Activated gamma-delta T cell treated with anti-CD3 and anti-CD28 coated beads, Interleukin-2, amount 50 U/mL, for 16 hours (primary cell): ENCODE measurements at places on chromosomes 7 and 10.

DNA sequence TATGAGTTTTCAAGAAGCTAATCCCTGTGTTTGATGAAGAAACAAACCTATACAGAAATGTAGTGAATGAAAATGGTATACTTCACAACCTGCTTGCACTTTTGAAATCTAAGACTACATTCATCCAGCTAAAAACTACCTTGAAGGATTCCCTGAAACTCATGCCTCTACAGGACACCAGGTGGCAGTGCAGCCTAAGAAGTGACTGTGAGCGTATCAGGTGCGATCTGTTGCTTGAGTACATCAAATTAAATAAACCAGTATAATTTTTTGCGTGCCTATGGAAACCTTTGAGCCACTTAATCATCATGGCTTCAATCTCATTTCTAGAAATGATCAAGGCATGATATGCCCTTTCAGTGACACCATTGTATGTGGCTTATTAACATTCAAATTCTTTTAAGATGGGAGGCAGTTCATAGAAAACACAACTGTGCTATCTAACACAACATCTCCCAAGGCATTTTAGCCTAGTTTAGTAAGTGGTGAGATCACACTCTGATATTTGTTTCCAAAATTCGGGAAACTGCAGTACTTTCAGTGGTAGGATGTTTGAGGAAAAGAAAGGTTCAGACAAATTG lies 57.4 kb downstream of the PPP1R17 start:
- DNase-seq: no peak

DNA sequence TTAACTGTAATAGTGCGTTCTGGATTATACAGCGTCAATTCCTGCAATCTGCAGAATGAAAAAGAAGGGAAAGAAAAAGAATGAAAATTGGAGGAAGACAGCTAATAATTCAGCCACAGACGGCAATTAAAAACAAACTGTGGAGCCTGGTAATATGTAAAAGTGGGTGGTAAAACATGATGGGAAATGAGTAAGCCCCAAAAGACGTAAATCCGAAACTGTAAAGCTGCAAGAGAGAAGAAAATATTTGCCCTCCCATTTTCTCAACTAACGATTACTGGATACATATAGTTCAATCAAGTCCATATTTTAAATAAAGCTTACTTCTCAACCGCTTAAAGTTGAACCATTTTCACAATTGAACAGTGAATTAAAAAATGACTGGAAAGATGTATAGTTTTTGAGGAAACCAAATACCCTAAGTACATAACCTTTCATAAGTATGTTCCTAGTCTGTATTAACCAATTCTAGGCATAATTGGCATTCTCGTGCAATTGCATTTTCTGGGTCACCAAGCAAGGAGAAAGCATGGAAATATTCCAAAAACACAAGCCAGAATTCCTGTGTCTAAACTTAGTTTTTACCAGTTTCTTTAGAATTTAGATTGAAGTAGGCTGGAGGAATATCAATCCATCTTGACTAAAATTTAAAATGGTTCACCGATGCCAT lies 44.8 kb downstream of the MALSU1 start:
- no peak for DNase-seq

DNA sequence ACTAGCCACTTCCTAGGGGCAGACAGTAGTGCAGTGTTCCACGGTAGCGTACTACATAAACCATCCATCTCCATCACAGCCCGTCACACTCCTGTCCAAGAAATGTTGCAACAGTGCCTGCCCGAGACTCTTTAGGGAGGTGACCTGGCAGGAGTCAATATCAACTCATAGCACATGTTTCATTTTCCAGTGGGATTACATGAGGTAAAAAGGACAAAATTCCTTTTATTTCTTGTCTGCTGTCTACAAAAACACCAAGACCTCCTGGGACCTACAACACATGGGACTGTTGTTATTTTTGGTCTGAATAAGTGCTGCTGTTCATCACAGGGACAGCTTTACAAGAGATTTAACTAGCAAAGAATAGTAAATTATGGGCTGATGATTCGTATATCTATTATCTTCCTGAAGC lies 99.9 kb downstream of the MPP7 start:
- no peak for DNase-seq

- no peak for DNase-seq
These were observed 56.9 kb upstream of the AOAH start for GRCh38 chr7:36781011-36781738.

DNA sequence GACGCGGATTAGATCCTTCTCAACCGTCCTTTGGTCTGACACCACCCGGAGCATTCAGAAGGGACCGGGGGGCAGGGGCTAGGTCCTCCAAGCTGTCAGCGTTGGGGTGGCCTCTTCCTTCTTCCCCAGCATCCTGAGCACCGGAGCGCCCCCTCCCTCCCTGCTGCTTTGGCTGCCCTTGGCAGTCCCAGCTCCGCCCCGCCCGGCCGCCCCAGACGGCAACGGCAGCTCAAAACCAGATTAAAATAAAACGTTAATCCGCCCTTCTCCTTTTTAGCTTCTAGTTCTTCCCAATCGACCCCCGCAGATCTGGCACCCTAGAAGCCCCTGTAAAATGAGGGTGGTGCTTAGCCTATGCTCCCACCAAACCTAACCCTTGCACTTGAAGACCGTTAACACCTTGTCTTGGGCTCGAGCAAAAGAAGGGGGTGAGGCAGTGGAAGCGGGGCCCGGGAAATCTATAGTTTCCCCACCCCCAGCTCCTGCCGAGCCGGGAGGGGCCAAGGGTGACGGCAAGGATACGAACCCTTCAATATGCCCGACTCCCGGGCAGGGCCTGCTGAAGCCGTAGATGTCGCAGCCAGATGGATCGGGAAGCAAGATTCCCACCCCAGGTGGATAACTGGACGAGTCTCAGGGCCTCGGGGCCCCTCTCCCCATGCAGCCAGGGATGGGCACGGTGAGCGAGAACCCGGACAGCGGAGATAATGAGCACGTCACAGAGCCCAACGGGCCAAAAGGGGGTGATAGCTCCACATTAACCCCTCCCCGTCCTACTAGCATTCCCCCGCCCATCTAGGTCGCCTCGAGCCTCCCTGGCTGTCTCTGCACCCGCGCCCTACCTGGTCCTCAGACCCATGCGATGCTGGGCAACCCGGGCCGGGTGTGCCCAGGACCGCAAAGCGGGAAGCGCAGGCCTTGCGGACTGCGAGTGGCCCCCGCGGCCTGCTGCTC lies 169.7 kb downstream of the NRF1 start:
- DNase-seq: no peak

GRCh38 chr7:31121601-31122000 lies 69.5 kb downstream of the ADCYAP1R1 start:
- DNase-seq: no peak

DNA sequence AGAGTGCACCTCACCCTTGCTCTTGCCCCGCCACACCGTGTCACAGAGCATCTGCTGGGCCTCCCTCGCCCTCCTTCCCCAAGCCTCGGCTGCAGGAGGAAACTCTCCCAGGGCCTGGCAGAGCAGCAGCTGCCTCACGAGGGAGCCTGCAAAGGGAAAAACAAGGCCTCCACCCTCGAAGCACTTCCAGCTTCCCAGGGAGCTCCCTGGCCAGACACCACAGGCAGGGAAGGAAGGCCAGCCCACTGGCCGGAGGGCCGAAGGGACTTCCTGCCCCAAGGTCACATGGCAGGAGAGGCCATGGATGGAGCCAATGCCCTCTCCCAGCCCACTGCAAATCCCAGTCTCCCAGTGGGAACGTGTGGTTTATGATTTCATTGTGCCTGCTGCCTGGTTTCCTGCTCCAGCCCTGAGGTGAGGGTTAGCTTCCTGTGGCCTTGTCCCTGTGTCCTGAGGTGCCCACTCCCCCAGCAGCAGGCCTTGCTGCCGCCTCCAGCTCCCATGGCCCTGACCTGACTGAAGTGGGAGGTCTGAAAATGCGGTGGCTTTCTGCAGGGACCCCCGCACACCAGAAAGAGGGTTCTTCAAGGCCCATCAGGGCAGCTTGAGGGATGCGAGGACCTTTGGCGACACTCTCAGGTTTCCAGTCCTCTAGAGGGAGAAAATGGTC lies 100.5 kb upstream of the PPIF start:
- DNase-seq: no peak

- no peak for DNase-seq
These were observed 15.2 kb downstream of the TMEM176B start for GRCh38 chr7:150784954-150785353.

DNA sequence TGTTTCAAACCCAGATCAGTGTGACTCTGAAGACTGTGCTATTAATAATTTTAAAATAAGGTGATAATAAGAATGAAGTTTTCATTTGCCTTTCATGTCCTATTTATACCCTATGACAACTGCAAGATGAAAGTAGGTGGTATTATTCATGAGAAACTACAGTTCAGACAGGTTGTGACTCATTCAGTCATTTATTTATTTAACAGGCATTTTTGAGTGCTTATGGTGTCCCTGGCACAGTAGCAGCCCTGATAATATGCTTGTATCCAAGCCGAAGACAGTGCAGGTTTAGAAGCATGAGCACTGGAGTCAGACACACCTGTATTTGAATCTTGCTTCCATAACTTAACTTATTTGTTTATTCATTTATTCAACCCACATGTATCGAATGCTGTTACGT lies 87.1 kb downstream of the FZD1 start:
- DNase-seq: no peak

- DNase-seq: no peak
These were observed 15.9 kb downstream of the RNF133 start for GRCh38 chr7:122682815-122683550.

GRCh38 chr7:103989785-103990767 lies 618 bp upstream of the RELN start:
- DNase-seq: no peak

DNA sequence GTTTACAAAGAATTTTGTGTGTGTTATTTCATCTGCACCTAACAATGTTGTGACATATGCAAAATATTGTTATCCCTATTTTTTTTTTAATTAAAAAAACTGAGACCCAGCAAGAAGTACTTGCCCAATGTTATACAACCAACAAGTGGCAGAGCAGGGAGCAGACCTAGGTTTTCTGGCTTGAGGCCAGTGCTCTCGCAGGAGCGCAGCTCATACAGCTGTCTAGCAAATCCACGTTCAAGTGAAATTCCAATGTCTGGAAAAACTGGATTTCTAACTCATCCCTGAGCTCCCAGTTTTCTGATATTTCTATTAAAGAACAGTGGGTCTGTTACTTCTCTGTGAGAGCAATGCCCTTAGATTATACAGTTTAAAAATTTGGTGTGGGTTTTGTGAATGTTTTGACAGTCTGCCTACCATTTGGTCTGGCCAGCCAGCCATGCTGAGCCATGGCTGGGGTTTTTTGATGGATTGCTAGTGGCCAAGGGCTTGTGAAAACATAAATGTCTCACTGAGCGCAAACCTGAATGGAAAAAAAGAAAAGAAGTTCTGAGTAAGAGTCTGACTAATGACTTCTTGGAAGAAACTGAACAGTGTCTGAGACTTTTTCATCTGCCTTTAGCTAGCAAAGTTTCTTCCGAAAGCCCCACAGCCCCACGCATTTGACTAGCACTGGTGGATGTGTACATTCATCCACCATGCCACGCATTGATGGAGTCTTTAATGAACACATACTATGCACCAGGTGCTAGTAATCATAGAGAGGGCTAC lies 15.4 kb upstream of the PRF1 start:
- DNase-seq: no peak
